ENCODE measurements at places on chromosomes 11 and 22.

DNA sequence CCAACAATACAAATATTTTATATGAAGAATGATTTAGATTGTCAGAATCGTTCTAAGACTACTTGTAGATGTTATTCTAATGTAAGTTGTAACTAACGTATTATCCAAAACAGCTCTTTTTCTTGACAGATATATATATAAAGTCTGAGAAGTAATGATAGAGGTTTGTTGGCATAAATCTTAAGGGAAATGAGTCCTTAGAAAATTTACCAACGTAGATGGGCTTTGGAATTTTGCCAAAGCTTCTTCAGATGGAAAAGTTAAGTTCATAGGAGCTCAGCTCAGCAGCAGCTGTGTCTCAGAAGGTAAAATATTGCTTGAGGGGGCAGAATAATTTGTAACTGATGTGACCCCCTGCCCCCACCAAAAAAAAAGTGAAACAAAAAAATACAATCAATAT is 66.7 kb downstream of the BID start:
- DNase-seq = peak; percentile 72

GRCh38 chr22:29205594-29206371 is at the start of gene EMID1:
TSS of gene EMID1 (plus strand) at chr22:29205896. CDS start at chr22:29206039, 143 bp downstream.
- peak; percentile 61 for DNase-seq

DNA sequence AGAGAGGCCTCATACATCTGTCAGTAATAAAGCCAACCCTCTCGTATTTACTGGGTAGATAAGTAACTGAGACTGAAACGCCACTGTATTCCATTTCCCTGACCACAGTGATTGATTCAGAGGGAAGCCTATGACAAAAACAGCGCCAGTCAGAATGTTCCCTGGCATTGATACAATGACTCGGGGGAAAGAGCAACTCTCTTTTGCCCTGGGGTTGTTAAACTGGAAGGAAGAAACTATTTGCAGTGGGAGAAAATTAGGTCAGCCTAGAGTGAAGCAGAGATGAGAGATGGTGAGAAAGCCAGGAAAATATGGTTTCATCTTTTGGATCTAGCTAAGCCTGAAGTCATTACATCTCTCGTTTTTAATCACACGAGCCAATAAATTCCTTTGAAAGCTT is 48.6 kb upstream of the RBFOX2 start:
- DNase-seq = peak; percentile 62

- DNase-seq = peak; percentile 68
Measured at GRCh38 chr11:12618743-12619540, 55.3 kb upstream of the TEAD1 start.

DNA sequence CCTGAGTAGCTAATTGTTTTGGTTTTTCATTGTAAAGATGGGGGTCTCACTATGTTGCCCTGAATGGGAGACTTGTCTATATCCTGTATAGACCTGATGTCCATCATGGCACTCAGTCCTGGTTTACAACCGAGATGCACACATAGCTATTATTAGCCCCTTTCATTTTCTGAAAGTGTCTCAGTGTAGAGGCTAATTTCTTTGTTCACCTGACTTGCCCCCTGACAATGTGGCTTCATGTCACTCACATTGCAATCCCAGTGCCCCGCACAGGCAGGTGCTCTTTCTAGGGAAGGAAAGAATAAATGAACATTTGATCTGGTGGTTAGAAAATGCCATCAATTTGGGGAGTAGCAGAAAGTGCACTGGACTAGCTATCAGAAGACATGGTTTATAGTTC is 13.1 kb upstream of the KDM2A start:
- no peak for DNase-seq

DNA sequence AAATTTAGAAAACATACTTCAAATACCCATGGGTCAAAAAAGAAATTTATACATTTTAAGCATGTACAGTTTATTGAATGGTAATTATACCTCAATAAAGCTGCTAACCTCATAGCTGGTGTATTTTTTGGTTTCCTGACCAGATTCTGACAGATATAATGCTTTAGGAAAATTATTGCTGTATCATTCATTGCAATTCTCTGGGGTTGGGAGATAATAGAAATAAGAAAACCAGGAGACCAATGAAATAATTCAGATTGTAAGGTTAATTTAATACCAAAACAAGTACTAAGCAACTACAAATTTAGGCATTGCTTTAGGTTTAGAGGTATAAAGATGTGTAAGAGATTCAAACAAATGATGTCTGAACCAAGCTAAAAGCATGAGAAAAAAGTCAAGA is 120.1 kb downstream of the ENTHD1 start:
- no peak for DNase-seq

DNA sequence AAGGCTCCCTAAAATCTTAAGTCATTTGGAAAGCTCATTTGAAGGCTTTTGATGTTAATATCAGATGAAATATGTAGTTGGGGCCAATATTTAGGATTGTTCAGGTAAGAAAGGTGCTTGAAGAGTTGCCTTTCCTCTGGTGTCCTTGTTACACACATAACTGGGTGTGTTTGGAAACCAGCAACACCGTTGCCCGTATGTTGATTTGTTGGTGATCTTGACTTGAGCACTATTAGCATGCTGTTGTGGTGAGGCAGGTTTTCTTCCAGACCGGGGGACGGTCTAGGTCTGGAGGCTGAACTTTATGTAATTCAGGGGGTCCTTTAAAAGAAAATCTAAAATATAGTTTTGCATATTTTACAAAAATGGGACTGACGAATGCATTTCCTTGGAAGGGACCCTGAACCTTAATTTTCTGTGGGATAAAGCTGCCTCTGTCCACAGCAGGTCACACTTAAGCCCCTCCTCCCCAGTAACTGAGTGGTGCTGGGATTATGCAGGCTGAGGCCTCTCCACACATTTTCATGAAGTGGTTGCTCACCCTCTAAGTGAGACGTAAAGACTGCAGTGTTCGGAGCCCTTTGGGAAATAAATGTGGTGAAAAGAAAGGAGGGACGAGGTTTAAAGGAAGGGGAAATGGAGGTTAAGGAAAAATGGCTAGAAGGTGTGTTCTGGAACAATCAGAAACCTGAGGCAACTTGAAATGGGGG is 1.8 kb downstream of the YWHAH start:
- DNase-seq = peak; percentile 19

GRCh38 chr22:43241699-43242386 is 54.9 kb upstream of the TTLL12 start:
- no peak for DNase-seq

All from adipocyte (in vitro differentiated cells).